ENCODE measurements at places on chromosomes 7 and 10.
A peak's percentile ranks its signal among the peaks of the same experiment; 100 is the strongest.

- DNase-seq: no peak
Measured at GRCh38 chr10:110494532-110494931, 3.2 kb upstream of the DUSP5 start.

- DNase-seq: no peak
Measured at GRCh38 chr7:18939771-18940592, 177.5 kb downstream of the TWIST1 start.

DNA sequence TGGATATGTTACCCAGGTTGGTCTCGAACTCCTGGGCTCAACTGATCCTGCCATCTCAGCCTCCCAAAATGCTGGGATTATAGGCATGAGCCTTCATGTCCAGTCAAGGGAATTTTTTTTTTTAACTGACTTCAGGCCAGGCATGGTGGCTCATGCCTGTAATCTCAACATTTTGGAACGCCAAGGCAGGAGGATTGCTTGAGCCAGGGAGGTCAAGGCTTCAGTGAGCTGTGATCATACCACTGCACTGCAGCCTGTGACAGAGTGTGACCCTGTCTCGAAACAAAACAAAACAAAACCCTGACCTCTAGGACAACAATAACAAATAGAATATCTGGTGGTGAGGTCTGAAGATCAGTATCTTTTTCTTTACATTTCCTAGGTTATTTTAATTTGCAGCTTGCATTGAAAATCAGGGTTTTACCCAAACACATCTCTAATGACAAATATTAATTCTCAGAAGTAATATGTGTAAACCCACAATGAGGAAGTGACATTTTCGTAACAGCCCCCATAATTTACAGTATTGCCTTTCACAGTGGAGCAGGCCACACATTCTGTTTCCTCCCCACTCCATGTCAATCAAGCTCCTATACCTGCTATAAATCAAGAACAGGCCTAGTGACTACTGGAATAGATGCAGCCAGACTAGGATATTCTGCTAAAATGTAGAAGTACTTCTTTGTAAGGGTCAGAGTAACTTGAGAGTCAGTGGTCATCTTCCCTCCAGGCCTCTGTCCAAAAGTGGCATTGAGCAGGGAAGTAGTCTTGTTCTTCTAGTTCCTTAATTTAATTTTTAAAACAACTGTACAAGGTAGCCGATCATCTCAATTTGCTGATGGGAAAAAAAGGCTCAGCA, 43.3 kb upstream of the ECHDC3 start:
- DNase-seq: peak; percentile 82

DNA sequence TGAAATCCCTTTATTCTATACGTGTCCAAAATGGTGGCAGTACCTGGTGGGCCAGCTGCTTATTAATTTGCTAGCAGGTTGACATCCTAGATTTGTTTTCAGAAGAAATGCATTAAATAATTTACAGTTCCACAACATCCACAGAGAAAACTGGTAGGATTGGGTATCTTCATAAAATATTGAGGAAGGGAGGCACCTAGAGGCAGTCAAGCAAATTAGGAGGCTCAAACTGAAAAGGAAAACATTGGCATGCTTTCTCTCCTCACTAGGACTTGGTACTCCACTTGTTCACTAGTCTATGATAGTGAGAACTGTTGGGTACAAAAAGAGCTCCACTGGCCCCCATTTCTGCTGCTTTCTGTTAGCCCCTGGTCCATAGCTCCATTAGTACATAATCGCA, 18.3 kb upstream of the LRGUK start:
- DNase-seq: no peak

GRCh38 chr7:14551310-14551709, 351.2 kb downstream of the DGKB start:
- no peak for DNase-seq

GRCh38 chr10:122112021-122112616, 123.2 kb downstream of the TACC2 start:
- DNase-seq: no peak
